ENCODE measurements at places on chromosomes 11 and 22. TPM values are rescaled to one million over a fixed set of nuclear protein-coding genes. Genes with fewer than 3 reads are reported as not detected.

LINC01488 gene
- not detected for total RNA-seq

DNA sequence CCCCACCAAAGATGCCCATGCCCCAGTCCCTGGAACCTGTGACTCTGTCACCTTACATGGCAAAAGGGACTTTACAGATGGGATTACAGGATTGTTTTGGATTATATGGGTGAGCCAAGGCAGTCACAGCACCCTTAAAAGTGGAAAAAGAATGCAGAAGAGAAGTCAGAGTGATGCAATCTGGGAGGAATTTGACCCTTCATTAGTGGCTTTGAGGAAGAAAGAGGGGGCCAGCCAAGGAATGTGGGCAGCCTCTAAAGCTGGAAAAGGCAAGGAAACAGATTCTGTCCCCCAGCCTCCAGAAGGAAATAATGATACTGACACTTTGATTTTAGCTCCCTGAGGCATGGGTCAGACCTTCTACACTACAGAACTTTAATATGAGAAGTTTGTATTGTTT lies 257.3 kb upstream of the ISX start:
- no peak for DNase-seq

DNA sequence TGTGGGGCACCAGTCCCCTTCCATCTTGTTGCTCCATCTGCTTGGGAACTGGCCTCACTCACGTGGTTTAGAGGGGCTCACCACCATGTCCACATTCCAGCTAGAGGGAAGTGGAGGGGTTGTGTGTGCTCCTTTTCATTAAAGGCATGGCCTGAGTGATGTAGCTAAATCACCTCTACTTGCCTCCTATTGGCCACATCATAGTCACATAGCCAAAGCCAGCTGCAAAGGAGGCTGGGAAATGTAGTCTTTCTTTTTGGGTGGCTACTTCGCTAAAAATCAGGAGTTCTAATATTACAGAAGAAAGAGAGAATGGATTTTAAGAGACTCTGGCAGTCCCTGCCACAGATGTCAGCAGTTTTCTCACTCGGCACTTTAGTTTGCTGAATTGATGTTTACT lies 63.0 kb upstream of the ALX4 start:
- DNase-seq, result no peak

TBX10 gene
- total RNA-seq, result not detected

- no peak for DNase-seq
Measured at GRCh38 chr11:130578738-130579368, 130.4 kb downstream of the ADAMTS15 start.

CDC42BPG gene
- 0.33 TPM for total RNA-seq

JAML gene
- 2.2 TPM for total RNA-seq

SORL1 gene
- total RNA-seq, result 7.5 TPM

DNA sequence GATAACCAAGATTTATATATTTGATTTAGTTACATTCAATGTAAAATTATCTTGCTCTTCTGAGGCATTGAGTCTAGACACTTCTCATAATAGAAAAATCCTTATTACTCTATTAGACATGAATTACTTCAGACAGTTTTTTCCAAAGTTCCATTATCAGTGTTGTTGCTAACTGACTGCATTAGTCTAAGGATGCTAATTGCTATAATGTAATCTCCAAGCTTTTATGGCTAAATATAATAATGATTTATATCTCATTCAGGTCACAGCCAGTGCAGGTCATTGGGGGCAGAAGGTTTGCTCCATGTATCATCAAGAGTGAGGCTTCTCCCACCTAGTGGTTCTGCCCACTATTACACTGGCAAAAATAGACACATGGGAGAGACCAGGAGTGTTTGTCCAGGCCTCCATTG lies 377.2 kb upstream of the DDI1 start:
- DNase-seq, result no peak

- no peak for DNase-seq
Measured at GRCh38 chr11:134359646-134360045, 27.9 kb downstream of the GLB1L2 start.

MAPK8IP1 gene
- 7.3 TPM for total RNA-seq

DNA sequence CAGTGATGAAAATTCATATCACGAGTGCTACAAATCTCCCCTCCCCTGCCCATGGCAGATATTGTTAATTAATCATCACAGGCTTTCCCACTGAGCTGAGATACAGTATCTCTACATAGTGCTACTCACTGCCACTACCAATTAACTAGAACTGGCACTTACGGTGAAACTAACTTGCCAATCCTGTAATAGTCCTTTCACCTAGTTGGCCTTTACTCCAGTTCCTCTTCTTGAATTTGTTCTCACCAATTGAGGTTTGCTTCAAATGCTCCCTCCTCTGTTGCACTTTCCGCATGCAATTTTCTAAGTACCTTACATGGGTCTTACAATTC lies 11.9 kb upstream of the PRRG4 start:
- no peak for DNase-seq

SLC25A45 gene
- total RNA-seq, result 2.6 TPM
